ENCODE measurements at places on chromosomes 3 and 15.

GRCh38 chr15:70420086-70420947, 322.6 kb upstream of the TLE3 start:
- no peak for DNase-seq

DNA sequence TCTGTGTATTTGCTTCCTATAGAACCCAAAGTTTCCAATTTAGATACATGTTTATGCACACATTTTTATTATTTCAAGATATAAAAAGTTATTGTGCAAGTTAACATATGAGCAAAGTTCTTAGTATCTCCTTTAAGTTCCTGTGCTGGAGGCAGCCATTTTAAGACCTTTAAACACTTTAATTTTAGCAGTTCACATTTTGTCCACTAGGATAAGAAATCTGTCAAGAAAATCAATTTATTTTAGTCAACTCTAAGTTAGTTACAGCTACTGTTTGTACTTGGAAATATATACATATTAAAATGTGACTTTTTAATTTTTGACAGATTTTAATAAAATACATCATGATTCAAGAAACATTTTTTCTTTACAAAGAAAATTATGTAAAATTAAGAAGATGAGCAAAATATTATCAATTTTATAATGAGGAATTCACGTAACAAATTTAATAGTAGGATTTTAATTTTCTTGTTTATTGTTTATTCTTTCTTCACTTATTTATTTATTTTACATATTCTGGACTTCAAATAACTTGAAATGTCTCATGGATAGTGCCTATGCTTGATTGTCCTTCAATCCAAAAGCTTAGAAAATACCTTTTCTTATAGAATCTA, 402.6 kb upstream of the GBE1 start:
- no peak for DNase-seq

DNA sequence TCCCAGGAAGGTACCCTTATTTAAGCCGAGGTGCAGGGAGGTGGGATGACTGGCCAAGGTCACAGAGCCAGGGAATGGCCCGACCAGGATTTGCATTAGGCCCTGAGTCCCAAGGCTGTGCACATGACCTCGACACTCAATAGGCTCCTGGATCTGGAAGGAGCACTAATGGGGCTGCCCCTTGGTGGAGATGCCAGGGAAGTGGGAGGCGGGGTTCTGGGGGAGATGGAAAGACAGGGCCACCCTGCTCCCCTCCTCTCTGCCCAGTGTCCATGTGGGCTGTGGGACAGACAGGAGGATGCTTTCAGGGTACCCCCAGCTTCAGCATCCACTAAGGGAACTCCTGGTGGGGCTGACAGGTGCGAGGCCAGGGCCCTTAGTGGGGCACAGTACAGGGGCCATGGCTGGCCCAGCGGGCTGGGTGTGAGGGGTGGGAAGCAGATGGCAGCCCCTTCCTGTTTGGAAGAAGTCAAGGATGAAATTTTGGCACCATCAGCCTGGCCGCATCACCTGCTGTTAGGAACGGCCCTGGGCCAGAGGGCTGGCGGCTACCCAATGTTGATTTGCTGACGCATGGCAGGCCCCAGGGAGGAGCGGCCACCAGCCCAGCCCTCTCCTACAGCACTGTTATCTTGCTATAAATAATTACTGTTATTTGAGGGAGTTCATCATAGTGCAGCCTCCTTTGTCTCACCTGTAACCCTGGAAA, 37.3 kb downstream of the ATP2B2 start:
- no peak for DNase-seq

DNA sequence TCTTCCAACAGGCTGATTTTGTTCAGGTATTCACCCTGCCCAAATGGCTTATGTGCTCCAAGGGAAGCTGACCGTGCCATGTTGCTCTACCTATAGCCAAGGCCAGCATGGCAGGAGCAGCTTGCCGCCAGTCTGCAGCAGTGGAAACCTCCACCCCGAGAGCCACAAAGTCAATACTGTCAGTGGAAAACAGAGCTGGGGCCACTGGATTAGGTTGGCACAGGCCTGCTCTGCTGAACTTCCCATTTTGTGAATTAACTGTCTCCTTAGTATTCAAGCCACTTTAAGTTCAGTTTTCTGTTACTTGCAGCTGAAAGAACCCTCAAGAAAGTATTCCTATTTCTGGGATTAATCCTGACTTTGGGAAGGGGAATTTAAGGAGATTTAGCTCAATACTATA, 63.8 kb upstream of the XCR1 start:
- no peak for DNase-seq

GRCh38 chr3:187750006-187750512, 4.8 kb upstream of the BCL6 start:
- no peak for DNase-seq

DNA sequence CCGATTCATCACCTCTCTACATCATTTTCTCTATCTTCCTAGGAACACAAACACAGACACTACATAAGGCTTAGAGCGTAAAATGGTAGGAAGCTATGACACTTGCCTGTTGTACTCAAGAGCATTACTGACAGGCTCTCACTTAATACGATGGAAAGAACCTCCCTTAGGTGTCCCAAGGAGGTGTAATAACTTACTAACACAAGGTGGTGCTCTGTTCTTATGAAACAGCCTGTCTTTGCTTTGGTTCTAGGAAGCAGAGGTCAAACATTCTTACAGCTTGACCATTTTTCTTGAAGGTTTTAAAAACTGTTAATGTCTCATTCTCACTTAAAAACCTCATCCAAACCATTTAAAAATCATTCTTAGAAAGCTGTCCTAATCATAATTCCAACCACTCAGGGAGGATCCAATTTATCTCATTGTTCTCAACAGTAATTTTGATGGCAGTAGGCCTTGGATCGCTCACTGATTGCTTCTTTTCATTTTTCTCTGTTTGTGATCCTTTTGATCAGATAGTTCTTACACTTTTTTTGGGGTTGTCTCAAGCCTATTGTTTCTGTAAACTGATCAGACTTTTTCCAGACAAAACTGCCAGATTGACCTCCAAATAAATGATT, 317.8 kb upstream of the AGTR1 start:
- no peak for DNase-seq

- DNase-seq, result no peak
Observed at GRCh38 chr3:23481616-23482278, 278.6 kb downstream of the UBE2E2 start.

DNA sequence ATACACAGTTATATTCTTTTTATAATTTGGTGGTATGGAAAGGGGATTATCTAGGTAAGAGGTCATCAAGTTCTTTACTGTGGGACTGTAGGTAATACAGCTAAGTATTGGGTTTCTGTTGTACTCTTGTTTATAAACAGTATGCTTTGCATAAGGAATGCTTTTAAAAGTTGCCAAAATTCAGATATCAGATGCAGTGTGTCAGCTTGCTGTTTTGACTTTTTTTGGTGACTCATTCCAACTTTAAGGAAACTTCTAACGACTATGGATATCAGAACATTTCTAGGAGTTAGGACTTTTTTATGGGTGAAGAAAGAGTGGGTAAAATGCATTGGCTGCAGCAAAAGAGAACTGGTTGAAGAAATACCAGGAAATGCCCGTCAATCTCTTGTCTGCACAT, 2.8 kb downstream of the SCAANT1 start:
- DNase-seq, result no peak

- DNase-seq, result no peak
Observed at GRCh38 chr15:62112616-62113593, 46.1 kb downstream of the C2CD4A start.

DNA sequence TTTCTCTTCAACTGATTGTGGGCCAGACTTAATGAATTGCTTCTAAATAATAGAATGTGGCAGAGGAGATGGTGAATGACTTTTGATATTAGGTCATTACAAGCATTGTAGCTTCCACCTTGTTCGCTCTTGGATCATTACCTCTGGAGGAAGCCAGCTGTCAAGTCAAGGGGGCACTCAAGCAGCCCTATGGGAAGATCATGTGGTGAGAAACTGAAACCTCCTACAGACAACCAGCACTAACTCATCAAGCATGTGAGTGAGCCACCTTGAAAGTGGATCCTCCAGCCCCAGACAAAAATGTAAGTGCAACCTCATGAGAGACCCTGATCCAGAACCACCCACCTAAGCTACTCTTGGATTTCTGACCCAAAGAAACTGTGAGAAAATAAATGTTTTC, 109.8 kb upstream of the TBC1D5 start:
- DNase-seq, result no peak

DNA sequence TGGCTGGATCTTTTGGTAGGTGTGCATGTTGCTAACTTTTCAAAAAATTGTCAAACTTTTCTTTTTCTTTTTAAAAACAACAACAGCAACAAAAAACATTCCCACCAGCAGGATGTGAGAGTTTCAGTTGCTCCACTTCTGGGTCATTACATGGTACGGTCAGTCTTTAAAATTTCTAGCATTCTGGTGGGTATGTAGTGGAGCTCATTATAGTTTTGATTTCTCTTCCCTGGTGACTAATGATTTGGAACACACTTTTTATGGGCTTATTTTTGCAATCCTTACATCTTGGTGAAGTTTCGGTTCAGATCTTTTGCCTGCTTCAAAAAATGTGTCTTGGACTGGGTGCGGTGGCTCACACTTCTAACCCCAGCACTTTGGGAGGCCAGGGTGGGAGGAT, 19.3 kb downstream of the ATP1B3 start:
- DNase-seq, result no peak

DNA sequence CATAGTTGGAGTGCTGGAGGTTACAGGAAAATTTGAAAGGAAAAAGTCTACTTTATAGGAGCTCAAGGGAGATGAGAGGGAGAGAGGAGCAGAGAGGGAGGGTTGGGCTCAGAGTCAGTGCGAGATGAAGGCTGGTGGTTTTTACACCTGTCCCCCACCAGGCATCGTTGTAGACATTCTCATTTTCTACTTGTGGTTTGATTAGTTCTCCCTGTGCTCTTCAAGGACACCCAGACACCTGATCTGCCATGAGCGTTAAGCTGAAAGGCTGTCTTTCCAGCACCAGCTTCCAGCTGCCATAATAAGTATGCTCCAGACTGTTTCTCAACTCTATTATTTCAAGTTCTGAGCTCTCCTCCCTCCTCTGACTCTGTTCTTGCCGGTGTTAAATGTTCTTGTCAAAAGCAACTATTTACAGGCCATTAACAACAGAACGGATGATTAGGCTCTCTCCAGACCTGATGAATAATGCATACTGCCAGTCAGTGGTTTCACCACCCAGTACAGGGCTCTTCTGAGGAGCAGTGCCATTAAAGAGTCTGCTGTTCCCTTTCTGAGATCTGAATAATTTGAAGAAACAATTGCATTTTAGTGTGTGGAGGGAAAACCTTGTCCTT, 514.6 kb upstream of the MCTP2 start:
- DNase-seq, result no peak

GRCh38 chr3:121698901-121699300, 38.2 kb upstream of the HCLS1 start:
- no peak for DNase-seq

GRCh38 chr15:29773816-29774215, 48.5 kb downstream of the TJP1 start:
- DNase-seq, result no peak

DNA sequence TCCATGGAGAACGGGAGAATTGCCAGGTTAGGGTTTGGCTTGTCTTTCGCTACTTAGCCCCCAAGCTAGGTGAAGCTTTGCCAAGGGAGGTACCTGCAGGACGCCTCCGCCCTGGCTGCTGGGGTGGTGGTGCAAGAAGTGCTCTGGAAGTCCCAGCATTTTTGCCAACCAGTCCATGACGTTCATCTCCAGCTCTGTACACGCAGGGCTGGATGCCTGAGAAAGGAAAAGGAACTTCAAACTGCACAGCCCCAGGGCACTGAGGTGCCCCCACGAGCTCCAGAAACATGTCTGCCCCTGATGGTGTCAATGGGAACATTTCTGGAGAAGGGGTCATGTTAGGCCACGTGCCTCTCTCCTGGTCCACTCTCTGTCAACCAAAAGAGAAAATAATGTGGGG, 8.2 kb downstream of the HDC start:
- no peak for DNase-seq

DNA sequence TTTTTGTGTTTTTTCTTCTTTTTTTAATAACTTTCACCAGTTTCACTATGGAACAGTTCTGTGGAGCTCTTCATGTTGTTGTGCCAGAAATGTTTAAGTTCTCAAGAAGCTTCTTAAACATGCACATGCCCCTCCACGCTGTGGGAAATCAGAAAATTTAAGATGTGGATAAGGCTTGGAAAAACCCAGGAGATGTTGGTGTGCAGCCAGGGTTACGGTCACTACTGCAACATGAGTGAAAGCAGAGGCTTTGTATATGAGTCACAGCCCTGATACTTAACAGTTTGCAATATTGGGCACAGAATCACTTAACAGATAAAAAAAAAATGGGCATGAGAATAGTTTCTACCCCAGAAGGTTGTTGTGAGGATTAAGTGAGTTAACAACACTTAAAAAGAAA, 399.9 kb downstream of the LRTM1 start:
- no peak for DNase-seq

GRCh38 chr3:194560047-194560446, 73.2 kb downstream of the TMEM44 start:
- no peak for DNase-seq

- DNase-seq, result no peak
Observed at GRCh38 chr15:55366981-55367380, 41.2 kb downstream of the CCPG1 start.

DNA sequence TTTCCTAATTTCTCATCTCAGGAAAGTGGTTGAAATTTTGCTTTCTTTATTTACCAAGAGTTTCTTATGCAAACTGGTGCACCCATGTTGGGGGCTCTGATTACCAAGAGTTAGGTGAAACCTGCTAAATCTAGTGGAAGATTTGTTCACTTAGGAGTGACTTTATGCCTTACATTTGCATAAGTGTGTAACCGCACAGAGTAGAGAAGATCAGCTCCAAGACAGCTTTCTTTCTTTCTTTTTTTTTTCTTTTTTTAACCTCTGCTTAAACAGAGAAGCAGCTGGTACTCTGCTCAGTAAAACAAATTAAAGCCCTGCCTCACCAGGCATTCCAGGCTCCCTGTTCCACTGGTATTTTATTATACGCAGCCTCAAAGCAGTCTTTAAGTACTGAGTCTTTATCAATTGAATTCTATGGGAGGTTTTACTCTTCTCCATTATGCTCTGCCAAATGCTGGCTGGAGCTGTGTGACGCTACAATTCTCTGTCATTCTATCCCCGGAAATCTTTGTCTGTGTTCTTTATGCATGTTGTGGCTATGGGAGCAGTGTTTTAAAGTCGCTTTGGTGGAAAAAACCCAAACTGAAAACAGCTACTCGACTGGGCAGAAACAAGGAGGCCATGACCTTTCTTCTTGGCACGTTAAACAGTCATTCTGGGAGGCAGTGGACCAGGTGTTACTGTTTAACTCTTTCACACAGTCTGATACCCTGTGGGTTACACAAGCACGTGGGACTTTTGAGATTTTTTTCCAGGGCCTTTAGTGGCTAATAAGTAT, 55.2 kb upstream of the GBE1 start:
- no peak for DNase-seq

- DNase-seq, result no peak
Observed at GRCh38 chr3:124601190-124601589, 129.1 kb upstream of the UMPS start.

DNA sequence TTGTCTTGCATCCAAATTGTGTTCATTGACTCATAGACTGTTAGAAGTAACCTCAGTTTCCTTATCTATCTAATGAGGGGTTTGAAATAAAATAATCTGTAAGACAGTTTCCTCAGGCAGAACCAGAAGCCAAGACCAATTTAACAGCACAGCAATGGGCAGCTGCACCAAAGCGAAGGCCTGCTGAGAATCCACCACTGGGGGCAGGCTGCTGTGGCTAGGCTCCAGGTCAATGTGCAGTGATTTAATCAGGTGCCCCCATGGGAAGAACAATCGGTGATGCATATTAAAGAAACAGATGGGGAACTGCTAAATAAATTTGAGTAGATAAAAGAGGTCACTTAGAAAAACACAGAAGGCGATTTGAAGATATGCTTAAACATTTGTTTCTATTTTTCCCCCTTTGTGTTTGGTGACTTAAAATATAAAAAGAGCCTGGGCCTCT, 28.0 kb upstream of the TMOD3 start:
- DNase-seq, result no peak

- no peak for DNase-seq
Observed at GRCh38 chr3:132245552-132246142, 71.6 kb upstream of the ACP3 start.
